ENCODE measurements at places on chromosomes 11 and 22.

- no peak for DNase-seq
Observed at GRCh38 chr22:22009661-22010060, 27.1 kb upstream of the TOP3B start.

GRCh38 chr11:68962527-68963250 lies 18.1 kb downstream of the MRGPRD start:
- DNase-seq = no peak

DNA sequence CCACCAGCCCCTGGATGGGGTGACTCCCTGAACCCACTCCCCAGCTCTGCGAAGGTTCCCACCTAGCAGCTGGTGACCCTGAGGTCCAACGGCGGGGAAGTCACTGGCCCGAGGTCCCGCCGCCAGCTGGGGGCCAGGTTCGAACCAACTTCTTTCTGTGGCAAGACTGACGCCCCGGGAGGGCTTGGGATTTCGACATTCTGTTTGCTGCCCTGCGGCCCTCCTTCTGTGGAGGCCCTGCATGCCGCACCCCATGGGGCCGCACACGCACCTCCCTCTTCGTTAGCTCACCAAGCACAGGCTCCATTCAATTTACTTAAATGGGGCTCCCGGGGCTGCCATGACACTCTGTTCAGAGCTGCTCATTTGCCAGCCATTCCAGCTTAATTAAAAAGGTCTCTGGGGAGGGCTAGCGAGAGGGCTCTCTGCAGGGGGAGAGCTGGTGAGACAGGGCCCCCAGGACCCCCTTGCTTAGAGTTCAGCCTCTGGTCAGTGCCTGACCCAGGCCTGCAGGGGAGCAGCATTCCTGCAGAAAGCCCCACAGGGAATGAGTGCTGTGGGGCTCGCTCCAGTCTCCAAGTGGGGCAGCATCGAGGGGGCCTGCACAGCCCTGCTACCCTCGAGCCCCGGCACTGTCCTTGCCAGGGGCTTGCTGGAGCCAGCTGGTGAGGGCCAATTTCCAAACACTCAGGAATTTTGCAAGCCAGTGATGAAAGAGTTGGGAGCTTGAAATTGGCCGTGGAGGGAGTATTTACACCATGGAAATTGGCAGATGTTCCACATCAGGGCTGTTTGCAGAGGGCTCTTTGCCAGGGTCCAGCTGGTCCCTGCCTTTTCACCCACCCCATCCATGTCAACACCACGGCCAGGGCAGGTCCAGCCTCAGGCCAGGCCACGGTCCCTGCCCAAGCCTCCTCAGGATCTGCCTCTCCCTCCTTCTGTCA lies 80.8 kb downstream of the CACNA1I start:
- peak; percentile 16 for DNase-seq

- DNase-seq = no peak
Observed at GRCh38 chr11:58786693-58787092, 55.0 kb upstream of the GLYAT start.

DNA sequence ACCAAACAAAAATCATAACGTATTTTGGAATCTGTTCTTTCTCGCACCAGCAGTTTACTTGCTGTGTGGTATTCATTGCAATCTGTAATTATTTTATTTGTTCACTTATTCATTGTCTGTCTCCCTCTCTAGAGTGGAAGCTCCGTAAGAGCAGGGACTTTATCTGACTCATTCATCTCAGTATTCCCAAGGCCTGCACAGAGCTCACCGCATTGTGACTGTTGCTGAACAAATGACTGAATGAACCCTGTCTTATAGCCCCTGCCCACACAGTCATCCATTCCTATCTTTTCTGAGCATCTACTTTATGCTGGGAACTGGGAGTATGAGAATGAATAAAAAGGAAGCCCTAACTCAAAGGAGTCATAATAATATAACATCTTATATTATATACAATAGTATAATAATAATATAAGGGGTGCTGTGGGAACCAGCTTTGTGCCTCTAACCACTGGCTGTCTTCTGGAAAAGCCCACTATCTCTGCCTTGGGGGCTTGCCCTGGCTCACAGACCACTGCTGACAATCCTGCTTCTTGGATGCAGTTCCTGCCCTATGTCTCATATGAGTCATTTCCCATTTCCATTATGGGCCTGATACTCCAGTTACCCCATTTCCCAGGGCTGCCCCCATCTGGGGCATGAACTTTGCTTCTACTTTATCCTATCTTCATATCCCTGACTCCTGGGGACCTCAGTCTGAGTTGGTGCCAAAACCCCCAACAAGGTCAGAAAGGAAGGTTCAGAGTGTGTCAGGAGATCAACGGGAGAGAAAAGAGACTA lies 11.0 kb downstream of the XRRA1 start:
- no peak for DNase-seq

- DNase-seq = no peak
Observed at GRCh38 chr11:84295815-84296214, 1009.6 kb upstream of the CCDC90B start.

- peak; percentile 93 for DNase-seq
Observed at GRCh38 chr11:12777208-12777874, 103.1 kb downstream of the TEAD1 start.
